ENCODE measurements at places on chromosomes 11 and 22.

GRCh38 chr22:20191000-20191515 lies 40.2 kb upstream of the CCDC188 start:
- DNase-seq: no peak

DNA sequence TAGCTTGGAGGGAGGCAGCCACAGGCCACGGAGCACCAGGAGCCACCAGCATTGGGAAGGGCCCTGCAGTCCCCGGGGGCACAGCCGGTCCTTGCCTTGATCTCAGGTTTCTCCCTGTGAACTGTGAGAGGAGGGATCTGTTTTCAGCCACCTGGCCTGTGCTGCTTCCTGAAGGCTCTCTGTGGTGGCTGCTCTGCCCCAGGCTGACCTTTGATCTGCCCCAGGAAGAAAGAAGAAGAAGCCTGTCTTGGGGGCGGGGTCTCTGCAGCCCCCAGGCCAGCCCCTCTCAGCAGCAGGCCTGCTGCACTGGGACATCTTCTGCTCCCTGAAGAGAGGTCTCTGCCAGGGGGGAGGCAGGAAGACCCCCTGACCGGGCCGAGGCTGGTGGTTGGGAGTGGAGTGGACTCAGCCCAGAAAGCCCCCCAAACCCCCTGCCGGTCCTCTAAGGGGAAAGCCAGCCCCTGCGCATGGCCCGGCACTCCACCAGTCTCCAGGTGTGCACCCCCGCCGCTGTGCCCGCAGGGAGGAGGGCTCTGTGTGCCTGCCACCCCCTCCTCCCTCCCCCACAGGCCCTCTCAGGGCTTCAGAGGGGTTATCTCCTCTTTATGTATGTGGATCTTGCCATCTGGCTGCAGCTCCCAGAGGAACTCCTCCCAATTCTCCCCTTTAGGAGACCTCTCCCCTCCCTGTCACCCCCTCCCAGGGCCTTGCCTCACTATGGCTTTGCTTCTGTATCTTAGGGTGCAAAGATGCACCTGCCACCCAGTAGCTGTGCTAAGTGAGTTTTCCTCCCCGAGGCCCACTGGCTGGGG lies 675.3 kb downstream of the BRD1 start:
- no peak for DNase-seq

GRCh38 chr11:115652496-115652895 lies 148.3 kb upstream of the CADM1 start:
- DNase-seq: no peak

DNA sequence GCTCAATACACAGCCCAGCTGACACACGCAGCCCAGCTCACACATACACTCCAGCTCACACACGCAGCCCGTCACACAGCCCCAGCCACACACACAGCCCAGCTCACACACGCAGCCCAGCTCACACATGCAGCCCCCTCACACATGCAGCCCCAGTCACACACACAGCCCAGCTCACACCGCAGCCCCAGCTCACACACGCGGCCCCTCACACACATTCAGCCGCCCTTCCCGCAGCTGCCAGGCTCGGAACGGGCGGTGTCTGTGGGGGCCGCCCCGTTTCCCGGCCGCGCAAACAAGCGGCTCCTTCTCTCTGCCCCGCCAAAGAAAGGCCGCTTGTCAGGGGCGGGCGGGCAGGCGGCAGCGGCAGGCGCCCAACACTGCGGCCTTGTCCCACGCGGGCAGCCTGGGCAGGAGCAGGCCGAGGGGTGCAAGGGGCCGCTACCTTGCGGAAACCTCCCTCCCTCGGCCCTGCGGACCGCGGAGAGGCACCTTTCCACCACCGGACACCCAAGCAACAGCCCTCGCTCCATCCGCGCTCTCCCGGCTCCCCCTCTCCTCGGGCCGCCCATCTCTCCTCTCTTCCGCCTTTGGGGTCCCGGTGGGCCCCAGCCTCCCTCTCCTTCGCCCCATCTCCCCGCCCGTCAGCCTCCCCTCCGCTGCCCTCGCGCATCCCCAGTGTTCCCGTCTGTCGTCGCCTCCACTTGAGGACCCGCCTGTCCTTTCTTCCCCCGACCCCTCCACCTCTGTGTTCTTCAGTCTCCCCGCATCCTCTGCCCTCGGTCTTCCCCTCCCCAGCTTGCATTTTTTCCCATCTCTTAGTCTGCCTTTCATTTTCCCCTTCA lies 2.2 kb downstream of the PHLDB1 start:
- no peak for DNase-seq

- no peak for DNase-seq
These were observed 88.5 kb downstream of the RBFOX2 start for GRCh38 chr22:35940166-35940565.

GRCh38 chr11:114125531-114125930 lies 66.0 kb downstream of the ZBTB16 start:
- no peak for DNase-seq

DNA sequence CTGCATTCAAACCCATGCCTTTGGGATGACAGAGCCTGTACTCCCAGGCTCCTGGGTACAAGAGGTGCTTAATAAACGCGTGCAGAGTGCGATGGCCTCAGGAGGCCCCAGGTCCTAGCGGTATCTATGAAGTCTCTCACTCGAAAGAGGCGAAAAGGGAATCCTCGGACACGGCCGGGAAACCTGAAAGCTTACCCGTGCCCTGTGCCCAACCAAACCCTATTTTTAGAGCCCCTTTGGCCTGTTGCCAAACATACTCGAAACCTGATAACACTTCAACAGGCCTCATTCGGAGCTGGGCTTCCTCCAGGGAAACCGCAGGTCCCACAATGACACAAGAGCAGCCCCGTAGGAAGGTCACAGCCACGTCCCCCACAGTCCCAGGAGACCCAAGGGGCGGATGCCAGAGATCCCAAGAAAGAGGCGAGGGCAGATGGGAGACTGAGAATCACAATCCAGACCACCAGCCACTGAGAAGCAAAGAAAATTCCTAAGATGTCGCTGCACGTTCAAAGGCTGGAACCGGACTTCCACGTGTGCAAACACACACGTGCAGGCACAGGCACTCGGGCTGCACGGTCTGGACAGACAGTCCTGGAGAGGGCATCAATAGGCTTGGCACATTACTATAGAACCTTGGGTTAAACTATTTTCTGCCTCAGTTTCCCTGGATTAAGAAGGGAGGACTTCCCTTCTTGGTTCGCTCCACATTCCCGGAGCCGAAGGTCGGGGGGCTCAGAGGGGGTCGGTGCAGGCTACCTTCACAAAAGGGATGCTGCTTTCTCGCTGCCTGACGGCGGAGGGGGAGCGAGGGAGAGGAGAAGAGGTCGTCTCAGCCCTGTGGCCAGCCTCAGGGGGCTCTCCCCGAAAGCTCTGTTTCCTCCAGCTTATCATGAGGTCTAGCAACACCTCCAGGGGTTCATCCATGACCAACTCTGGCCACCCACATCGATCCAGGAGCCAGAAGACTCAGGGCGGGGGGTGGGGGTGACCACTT lies 8.2 kb downstream of the PDGFB start:
- DNase-seq: no peak

GRCh38 chr11:12319461-12319951 lies 57.9 kb upstream of the PARVA start:
- no peak for DNase-seq

DNA sequence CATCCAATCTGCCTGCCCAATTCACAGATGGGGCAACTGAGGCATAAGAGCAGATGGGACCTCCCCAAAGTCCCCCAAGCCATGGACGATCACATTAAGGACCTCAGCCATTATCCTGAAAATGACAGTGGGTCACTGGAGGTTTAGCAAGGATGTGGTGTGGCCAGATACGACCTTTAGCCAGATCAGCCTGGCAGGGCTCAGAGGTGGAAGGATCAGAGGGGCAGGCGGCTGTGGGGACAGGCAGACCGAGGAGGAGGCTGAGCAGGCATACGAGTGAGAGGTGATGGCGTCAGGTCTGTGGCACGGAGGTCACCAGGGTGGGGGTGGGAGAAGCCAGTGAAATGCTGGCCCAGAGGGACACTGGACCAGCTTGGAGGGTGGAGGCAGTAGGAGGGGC lies 14.1 kb upstream of the TMPRSS6 start:
- no peak for DNase-seq

DNA sequence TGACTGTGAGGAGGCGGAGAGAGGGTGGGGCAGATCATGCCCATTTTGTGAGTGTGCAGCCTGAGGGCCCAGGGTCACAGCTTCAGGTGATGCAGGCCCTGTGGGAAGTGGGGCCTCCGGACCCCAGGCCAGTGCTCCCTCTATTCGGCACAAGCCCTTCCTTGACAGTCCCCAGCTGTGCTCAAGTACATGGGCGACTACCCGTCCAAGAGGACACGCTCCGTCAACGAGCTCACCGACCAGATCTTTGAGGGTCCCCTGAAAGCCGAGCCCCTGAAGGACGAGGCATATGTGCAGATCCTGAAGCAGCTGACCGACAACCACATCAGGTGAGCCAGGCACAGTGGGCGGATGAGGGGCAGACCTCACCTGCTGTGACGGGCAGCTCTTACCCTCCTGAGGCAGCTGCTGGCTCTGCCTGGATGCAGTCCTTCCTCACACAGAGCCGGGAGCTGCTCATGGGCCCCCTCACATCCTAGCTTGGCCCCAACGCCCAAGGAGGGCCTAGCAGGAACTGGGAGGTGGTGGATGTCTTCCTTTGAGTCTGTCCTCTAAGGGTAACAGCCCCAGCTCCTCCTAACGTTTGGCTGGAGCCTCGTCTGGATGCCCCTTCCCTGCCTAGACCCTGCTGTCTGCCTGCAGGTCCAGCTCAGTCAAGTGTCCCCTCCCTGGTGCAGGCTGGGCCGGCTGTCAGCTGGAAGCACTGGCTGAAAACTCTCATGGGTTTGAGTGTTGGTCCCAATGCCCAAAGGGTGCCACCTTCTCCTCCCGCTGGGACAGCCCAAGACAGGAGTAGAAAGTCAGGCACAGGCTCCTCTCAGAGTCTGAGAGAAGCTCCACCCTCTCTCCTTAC lies 76.1 kb downstream of the MYO7A start:
- no peak for DNase-seq

GRCh38 chr22:40175611-40176244 lies 2.0 kb upstream of the TNRC6B start:
- no peak for DNase-seq

DNA sequence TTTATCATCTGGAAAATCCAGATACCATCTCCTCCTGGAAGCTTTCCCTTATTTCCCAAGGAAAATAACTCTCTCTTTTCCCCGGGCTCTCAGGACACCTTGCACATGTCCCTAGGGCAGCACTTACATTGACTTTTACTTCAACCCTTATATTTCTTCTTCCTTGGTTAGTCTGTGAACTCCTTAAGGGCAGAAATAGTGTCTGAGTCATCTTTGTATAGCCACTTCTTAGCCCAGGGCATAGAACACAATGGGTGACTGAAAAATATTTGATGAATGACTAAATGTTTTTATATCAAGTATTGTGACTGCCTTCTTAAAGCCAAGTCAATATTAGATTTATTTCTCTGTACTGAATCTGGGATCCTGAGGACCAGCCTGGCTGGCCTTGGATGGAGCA lies 45.4 kb upstream of the MYOD1 start:
- no peak for DNase-seq

- no peak for DNase-seq
These were observed 261 bp upstream of the SCT start for GRCh38 chr11:627308-627576.

DNA sequence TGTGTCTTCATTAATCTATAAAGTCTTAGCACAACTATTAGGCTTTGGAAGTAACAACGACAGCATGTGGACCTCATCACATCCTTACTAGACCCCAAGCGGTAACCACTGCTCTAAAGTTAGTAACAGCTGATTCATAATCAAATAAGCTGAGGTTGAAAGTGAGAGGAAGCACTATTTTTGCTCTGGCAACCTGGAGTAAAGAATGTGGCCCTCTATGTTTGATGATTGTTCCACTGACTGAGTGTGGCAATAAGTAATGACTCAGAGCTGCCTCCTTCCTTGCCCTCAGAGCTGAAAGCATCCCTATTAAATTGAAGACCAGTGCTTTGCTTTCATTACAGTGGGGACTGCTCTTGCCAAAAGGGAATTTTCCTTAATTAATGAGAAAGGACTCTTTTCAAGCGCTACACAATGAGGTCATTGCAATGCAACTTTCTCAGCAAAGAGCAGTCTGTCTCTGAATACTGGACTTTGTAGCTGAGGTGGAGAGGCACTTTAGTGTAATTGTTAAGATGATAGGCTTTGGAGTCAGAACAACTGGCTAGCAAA lies 906.1 kb upstream of the RAG2 start:
- DNase-seq: no peak

DNA sequence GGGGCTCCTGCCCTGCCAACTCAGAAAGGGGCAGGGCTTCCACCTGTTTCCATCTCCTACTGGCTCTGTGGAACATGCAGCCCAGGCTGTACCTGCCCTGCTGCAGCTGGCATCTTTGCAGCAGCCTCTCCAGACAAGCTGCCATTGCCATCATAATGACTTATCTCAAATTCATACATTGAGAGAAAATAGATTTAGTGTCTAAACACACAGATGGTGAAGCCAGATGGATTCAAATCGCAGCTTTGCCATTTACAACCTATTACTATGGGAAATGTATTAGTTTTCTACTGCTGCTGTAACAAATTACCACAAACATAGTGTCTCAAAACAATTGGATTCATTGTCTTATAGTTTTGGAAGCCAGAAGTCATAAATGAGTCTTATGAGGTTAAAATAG lies 260.0 kb downstream of the KCNA4 start:
- DNase-seq: no peak

DNA sequence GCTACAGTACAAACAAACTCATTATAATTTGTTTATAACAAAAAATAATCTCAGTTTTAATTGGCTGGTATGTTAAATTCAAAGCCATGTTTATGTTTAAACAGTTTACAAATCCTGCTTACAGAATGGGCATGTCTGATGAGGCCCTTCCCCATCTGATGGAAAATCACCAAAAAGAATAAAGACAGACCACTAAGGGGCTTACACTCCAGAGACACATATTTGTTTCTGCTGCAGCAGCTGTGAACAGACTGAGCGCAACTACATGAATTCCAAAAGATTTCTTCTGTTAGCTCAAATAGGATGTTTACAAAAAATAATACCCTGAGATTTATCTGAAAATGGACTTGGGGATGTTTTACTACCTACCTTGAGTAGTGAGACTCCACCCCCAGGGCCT lies 174.7 kb upstream of the PITPNB start:
- DNase-seq: no peak

- DNase-seq: no peak
These were observed 25.5 kb downstream of the NNMT start for GRCh38 chr11:114321621-114322257.

GRCh38 chr22:24455751-24456426 lies 28.5 kb downstream of the ADORA2A start:
- DNase-seq: no peak

DNA sequence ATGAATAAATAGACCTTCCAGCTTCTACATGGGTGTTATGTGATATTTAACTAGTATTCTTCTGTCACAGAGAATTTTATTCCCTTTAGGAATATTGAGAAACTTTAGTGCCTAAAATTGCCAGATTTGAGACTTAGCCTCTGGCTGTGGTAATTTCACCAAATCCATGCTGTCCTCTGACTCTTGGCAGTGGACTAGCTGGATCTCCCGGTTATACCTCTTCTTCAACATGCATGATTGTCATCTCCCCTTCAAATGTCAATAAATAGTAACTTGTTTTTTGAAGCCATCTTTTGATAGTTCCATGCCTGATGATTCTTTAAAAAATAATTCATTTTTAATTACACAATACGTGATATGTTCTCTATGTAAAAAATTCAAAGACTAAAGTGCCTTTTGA lies 8.4 kb downstream of the AQP11 start:
- DNase-seq: no peak

All from activated T-helper 2 cell treated with anti-CD3 and anti-CD28 coated beads, Interferon-gamma antibody, Interleukin-2, Interleukin-4, amounts not matched to agents 10 μg/mL and 5 μg/mL and 100 μg/mL, durations not matched to agents 14 hours and 24 hours and 36 hours (primary cell).